ENCODE measurements at places on chromosomes 2 and 18.

DNA sequence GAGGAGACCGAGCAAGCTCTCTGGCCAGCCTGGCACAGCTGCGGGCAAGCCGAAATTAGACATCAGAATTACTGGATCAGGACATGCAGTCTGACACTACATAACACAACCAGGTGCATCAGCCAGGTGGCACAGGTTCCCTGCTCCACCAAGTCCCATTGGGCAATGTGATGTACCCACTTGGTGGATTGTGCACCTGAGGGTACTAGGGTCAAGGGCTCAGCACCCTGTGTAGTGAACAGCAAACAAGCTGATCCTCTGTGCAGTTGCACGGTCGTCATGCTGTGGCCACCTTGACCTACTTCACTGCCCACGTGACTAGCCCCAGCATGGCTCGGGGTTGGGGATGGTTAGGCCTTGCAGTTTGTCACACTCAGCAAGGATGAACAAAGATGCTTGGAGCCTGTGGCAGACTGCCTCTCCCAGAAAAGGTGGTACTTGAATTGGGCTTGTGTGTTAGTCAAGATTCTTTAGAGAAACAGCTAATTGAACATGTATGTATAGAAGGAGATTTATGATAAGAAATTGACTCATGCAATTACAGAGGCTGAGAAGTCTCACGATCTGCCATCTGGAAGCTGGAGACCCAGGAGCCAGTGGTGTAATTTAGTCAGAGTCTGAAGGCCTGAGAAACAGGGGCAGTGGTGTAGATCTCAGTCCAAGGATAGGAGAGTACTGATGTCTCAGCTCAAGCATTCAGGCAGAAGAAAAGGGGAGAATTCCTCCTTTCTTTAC is 71.4 kb upstream of the TMEM87B start:
- DNase-seq, result no peak

DNA sequence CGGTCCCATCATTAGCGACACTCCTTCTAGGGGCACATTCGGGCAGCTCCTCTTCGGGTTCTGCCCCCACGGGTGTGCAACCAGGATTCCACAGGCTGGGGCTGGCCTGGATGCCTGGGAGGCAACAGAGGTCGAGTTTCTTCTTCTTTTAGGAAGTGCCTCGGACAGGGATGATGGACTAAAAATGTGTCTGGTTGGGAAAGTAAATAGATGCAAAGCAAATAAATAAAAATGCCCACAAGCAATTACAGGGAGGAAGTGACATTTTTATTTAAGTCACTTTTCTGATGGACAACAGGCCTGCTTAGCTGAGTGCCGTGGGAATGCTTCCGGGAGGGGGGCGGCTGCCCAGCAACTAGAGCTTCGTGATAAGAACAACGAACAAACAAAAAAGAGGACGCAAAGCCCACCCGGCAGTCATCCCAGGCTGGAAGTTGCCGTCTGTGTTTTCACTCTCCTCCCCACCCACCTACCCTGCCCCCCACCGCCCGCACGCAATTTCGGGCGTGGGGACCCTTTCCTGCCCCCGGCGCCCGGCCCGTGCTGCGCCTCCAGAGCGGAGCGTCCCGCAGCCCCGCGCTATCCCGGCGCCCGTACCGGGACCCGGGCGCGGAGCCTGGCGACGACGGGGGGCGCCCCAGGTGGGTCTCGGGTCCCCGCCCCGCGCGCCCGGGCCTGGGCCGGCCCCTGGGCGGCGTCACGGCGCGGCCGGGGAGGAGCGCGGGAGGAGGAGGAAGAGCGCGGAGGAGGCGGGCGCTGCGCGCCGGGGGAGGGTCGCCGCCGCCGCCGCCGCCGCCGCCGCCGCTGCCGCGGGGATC is 412 bp upstream of the NCK2 start:
- no peak for DNase-seq

DNA sequence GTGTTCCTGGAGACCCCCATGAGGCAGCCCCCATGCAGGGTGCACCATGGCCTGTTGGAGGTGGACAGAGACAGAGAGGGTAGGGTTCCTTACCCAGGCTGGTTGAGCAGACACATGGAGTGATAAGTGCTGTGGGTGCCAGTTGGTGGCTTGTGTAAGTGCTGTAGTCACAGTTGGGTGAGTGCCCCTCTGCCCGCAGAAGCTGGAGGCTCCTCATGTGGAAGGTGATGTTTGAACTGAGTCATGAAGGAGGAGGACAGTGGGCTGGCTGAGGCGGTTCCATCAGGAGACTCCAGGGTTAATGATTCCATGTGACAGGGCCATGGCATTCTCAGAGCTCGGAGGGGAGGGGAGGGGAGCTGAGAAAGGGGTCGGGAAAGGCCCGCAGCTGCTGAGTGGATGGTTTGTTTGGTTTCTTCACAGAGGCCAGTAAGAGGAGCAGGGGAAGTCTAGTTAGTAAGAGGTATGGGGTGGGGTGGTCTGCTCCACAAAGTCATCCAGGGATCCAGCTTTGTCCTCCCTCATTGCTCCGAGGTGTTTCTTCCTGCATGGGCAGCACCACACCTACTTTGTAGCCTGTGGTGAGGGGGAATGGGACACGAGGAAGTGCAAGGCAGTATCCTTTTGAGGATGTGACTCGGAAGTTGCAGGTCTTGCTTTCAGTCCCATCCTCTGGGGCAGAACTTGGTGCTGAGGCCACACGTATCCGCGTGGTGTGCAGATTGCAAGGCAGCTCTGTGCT is 13.6 kb downstream of the IMPA2 start:
- DNase-seq, result no peak

DNA sequence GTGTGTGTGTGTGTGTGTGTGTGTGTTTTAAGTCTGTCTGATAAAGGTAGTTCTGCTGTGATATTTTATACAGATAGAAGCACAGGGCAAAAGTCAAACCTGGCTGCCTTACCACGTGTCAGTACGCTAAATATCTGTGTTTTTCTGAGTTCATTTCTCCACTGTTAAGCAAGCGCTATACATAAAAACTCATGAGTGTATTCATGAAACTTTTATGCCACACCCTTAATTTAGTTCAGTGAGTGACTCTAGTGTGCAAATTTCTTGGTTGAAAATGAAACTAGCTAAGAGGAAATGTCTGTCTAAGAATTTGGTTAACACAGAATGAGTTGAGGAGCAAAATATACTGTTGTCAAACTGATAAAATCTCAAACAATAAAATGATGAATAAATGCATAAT is 11.2 kb downstream of the CASP10 start:
- no peak for DNase-seq

DNA sequence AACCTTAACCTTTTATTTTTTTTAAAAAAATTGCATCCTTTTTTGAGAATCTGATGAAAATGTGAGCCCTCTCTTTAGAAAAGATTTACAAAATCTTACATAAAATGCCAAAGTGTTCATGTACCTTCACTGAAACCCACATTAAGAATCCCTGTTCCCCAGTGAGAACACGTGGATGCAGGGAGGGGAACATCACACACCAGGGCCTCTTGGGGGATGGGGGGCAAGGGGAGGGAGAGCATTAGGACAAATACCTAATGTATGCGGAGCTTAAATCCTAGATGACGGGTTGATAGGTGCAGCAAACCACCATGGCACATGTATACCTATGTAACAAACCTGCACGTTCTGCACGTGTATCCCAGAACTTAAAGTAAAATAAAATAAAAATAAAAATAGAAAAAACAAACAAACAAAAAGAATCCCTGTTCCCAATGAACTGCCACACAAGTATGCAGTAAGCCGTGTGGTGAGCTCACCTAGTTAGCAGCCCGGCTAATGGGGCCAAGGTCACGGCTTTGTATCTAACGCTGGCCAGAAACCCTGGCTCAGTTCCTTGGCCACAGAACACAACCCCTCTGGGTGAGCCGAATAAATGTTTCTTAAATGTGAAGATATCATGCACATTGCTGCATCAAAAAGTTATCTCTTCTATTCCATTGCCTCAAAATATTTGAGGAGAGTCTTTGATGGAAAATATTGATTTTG is 41.4 kb downstream of the CHST9 start:
- DNase-seq, result no peak

GRCh38 chr2:109138449-109138848 is 9.4 kb downstream of the SH3RF3 start:
- DNase-seq, result no peak

GRCh38 chr18:65983750-65984149 is 232.9 kb downstream of the CDH7 start:
- no peak for DNase-seq

- DNase-seq, result no peak
Observed at GRCh38 chr2:105078906-105079495, 41.1 kb downstream of the MRPS9 start.

DNA sequence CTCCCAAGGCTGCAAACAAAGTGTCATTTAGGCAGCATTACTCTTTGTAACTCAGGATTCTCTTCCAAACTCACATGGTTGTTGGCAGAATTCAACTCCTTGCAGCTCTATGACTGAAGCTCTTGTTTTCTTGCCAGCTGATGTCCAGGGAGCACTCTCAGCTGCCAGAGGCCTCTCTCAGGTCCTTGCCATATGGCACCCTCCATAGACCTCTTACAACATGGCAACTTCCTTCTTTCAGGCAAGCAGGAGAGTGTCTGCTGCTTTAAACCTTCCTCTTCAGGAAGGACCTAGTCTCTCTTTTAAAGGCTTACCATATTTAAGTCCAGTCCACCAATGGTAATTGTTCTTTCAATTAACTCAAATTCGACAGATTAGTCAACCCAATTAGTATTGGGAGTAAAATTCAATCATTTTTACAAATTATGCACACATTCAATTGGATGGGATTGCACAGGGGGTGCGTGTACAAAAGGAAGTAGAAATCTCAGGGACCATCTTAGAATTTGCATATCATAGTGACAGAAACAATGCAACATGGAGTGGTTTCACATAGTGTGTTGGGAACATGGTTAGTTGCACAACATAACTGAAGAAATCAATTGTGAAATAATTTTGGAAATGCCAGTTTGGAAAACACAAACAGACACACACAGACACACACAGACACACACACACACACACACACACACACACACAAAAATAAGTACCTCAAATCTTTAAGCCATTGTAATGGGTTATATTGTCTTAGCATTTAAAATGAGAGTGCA is 893.5 kb upstream of the ZEB2 start:
- no peak for DNase-seq

DNA sequence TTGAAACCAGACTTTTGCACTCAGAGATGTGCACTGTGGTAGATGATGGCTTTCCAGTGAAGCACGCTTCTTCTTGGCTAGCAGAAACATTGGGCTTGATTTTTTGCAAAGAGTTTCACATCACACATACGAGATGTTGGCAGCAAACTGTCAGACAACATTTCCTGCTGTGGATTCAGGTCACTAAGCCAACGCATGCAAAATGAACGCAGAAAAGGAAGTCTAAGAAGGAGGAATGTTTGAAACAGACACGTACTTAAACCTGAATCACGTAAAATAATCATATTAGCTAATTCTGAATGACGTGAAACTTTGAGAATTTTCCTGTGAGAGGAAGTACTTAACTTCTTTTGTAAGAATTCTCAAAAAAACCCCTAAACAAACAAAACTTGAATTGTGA is 88.1 kb downstream of the EPB41L3 start:
- peak; percentile 76 for DNase-seq

DNA sequence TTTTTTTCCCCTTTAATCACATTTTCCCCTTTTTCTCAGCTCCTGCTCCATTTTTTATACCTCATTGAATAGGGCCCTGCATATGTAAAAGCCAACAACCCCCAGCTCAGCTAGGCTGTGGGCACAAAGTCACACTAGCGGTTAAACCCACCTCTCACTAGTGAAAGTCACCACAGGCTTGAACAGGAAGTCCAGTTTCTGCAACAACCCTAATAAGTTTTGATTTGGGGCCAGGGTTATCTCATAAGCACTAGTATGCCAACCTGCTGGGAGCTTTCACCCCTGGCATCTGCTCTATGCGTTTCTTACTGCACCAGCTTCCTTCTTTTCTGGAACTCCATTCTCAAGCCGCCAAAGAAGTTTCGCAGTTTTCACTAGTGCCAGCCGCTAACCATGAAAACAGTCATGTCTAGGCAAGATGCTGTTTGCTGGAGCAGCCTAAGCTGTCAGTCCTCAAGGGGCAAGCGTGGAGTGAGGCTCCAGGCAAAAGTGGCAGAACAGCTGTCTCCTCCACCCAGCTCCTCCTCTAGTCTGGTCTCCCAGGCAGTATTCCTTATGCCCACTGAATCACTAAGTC is 197.0 kb upstream of the MEIS1 start:
- no peak for DNase-seq

DNA sequence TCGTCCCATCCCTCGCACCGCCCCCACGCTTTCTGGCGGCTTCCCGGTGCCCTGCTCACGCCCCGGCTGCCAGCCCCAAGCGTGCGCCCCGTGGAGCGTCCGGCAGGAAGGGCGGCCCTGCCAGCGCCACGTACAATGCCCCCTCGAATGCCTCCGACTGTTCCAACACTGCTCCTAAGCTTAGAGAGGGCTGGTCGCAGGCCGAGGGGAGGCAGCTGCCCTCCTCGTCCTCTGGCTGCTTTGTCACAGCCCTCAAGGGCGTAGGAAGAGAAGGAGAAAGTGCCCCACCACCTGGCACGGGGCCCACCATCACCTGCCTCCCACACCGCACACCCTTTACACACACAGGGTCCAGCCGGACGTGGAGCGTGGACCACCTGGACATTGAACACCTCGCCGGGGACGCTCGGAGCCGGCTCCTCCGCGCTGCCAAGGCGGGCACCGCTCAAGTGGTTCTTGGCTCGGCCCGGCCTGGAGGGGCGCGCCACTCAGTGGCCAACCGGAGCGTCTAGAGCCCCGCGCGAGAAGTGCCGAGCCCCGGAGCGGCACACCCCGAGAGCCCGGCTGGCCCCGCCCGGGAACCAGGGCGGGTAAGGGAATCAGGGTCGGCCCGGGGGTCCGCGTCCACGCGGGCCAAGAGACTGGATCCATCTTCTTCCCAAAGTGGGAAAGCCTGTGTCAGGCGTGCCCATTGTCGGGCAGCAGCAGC is 830 bp downstream of the DNER start:
- DNase-seq, result peak; percentile 60

GRCh38 chr2:218880102-218880858 is at the start of gene WNT10A:
Gene WNT10A (plus strand): TSS chr2:218880852. CDS start chr2:218880996, 144 bp downstream.
- DNase-seq, result no peak

DNA sequence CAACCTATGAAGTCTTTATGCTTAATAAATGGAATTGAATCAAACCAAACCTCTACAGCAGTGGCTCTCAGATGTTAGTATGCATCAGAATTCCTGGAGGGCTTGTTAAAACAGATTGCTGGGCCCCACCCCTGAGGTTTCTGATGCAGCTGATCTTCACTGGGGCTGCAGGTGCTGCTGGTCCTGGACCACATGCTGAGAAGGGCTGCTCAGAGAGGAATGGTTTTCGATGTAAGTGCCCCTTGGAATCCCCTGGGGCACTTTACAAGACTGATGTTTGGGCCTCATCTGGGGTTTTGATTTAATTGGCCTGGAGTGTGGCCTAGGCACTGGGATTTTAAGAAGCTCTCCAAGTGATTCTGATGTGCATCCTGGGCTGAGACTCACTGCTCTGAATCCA is 403.8 kb upstream of the HS6ST1 start:
- no peak for DNase-seq

GRCh38 chr18:43780782-43781340 is 503.6 kb upstream of the SYT4 start:
- DNase-seq, result no peak

DNA sequence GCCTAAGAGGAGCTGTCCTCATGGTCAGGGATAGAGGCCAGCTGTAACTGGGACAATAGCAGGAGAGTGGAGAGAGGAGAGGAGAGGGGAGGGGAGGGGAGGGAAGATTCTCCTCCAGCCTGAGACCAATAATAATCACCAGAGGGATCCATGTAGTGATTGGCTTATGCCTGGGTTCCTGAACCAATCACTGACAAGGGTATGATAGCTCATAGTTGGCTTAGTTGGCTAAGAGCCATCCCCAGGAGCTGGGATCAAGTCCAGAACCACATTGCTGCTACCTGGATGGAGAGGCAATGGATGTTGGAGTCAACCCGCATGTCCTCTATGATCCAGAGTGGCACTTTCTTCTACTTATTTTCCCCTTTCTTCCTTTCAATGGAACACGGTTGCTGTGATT is 7.7 kb upstream of the ST8SIA5 start:
- no peak for DNase-seq
